SJCRH30 (cell line): ENCODE measurements at places on chromosomes 7 and 10. TPM values are rescaled to one million over a fixed set of nuclear protein-coding genes. Genes with fewer than 3 reads are reported as not detected.

The PITX3 gene
- total RNA-seq, result 105 and 111 TPM in 2 replicates

The UTF1 gene
- not detected in 2 replicates for total RNA-seq

The EEPD1 gene
- total RNA-seq, result 0.84 and 0.93 TPM in 2 replicates

The GRID1 gene
- total RNA-seq, result not detected in 2 replicates

The TSPAN33 gene
- 47.8 and 49.1 TPM in 2 replicates for total RNA-seq

GRCh38 chr7:84941291-84941690, 245.6 kb downstream of the SEMA3D start:
- H3K4me3 ChIP-seq, result no peak overlapping the region
- H3K36me3 ChIP-seq, result no peaks in the 10 kb centered on the region
- peaks cover 10% of the 10 kb centered on the region; the same call in 1 of the 2 replicates for H3K4me1 ChIP-seq
- H3K27me3 ChIP-seq, result no peaks in the 10 kb centered on the region
- DNase-seq, result no peak

- DNase-seq, result no peak
- H3K4me3 ChIP-seq, result no peak overlapping the region
- no peak overlapping the region for H3K27ac ChIP-seq
- no peaks in the 10 kb centered on the region for H3K36me3 ChIP-seq
- no peaks in the 10 kb centered on the region for H3K4me1 ChIP-seq
Measured at GRCh38 chr10:7045891-7046599, 364.8 kb downstream of the SFMBT2 start.

GRCh38 chr7:131222171-131222570, 105.5 kb upstream of the MKLN1 start:
- H3K4me1 ChIP-seq, result peaks cover 3% of the 10 kb centered on the region; the same call in 1 of the 2 replicates
- no peak overlapping the region for H3K27ac ChIP-seq
- no peaks in the 10 kb centered on the region for H3K27me3 ChIP-seq
- no peaks in the 10 kb centered on the region for H3K36me3 ChIP-seq
- no peak for DNase-seq

- no peaks in the 10 kb centered on the region for H3K36me3 ChIP-seq
- H3K27ac ChIP-seq, result no peak overlapping the region
- H3K4me1 ChIP-seq, result no peaks in the 10 kb centered on the region
- no peaks in the 10 kb centered on the region for H3K27me3 ChIP-seq
- no peak for DNase-seq
Measured at GRCh38 chr7:134372858-134373257, 56.1 kb upstream of the SLC35B4 start.

DNA sequence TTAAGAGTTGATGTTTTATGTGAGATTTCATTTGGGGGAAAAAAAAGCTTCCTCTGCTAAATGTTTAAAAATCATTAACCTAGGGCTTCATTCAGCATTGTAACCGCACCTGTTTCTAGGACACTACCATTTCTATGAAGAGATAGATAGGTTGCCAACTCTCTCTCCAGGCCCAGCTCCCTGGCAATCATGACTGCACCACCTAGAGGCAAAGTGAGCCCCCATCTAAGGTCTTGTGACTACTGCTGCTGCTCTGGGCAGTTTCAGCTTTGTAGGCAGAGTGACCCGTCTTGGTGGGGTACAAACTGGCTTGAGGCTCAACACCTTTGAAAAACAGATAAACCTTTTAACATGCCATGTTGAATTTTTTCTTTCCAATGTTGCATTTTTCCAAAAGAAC, 27.3 kb upstream of the MRC1 start:
- DNase-seq, result no peak
- no peak overlapping the region for H3K4me3 ChIP-seq
- no peak overlapping the region for H3K27ac ChIP-seq
- H3K27me3 ChIP-seq, result 0 out of 2 replicates have a peak, but pooled peaks cover 1% of the 10 kb centered on the region

DNA sequence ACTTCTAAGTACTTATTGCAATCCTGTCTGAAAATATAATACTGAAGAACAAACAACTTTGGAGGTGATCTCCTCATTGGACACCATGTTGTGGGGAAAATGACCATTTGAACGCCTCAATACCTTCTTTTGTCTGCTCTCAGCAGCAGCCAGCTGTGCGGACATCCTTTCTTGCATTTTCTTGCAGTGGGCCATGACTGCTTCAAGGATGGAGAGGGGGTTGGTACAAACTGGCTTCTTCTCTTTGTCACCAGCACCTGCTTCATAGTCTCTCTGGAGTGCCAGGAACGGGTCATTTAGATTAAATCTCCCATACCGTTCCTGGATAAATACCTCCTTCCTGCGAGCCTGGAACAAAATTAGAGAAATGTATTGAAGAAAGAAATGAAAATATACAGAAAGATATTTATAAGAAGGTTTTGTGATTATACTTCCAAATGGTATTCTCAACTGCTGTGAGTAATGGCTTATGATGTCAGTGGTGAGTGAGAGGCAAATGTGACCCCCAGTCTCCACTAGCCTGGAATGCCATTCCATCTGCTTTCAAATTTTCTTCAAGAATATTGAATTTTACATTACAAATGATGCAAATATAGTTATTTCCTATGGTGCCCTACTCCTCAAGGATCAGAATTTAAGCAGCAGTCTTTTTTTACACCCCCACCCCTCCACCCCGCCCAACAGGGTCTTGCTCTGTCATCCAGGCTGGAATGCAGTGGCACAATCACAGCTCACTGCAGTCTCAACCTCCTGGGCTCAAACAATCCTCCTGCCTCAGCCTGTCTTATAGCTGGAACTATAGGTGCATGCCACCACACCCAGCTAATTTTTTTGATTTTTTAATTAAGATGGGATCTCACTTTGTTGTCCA, 62.4 kb downstream of the CTTNBP2 start:
- DNase-seq, result no peak
- H3K4me1 ChIP-seq, result no peaks in the 10 kb centered on the region
- H3K4me3 ChIP-seq, result no peak overlapping the region
- no peaks in the 10 kb centered on the region for H3K36me3 ChIP-seq

GRCh38 chr10:20247454-20247853, 431.2 kb downstream of the PLXDC2 start:
- no peaks in the 10 kb centered on the region for H3K27me3 ChIP-seq
- no peak overlapping the region for H3K4me3 ChIP-seq
- no peak for DNase-seq
- no peaks in the 10 kb centered on the region for H3K4me1 ChIP-seq

- no peak overlapping the region for H3K4me3 ChIP-seq
- DNase-seq, result peak; percentile 51
- no peak overlapping the region for H3K27ac ChIP-seq
- H3K36me3 ChIP-seq, result no peaks in the 10 kb centered on the region
- H3K27me3 ChIP-seq, result no peaks in the 10 kb centered on the region
Measured at GRCh38 chr10:34885898-34886297, 70.8 kb upstream of the PARD3 start.

- DNase-seq, result no peak
- no peak overlapping the region for H3K27ac ChIP-seq
- H3K36me3 ChIP-seq, result peaks cover 78% of the 10 kb centered on the region
- no peaks in the 10 kb centered on the region for H3K27me3 ChIP-seq
- no peaks in the 10 kb centered on the region for H3K4me1 ChIP-seq
- H3K4me3 ChIP-seq, result no peak overlapping the region
Measured at GRCh38 chr7:134933460-134934068, 52.7 kb upstream of the AGBL3 start.

DNA sequence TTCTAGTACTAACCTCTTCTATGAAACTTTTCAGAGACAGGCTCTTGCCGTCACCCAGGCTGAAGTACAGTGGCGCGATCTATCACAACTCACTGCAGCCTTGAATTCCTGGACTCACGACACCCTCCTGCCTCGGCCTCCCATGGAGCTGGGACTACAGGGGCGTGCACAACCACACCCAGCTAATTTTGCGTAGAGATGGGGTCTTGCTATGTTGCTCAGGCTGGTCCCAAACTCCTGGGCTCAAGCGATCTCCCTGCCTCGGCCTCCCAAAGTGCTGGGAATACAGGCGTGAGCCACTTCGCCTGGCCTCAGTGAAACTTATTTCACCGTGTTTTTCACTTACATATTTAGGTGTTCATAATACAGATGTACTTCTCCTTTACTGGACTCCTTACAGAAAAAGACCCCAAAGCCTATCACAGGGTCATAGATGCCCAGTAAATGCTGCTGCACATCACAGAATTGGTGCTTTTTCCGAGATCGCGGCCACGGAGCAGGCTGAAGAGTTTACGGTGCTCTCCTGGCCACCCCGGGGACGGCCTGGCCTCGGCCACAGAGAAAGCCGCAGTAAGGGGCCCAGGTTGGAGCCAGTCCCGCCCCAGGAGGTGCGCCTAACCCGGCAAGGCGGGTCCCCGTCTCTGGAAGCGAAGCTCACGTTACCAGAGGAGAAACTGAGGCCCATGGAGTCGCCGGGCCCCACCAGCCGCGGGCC, 595 bp downstream of the TBL2 start:
- H3K27me3 ChIP-seq, result no peaks in the 10 kb centered on the region
- 0 out of 2 replicates have a peak, but pooled peaks cover 2% of the 10 kb centered on the region for H3K4me1 ChIP-seq
- peaks cover 20% of the 10 kb centered on the region for H3K36me3 ChIP-seq
- H3K27ac ChIP-seq, result peak overlapping the region; percentile 56
- DNase-seq, result no peak

DNA sequence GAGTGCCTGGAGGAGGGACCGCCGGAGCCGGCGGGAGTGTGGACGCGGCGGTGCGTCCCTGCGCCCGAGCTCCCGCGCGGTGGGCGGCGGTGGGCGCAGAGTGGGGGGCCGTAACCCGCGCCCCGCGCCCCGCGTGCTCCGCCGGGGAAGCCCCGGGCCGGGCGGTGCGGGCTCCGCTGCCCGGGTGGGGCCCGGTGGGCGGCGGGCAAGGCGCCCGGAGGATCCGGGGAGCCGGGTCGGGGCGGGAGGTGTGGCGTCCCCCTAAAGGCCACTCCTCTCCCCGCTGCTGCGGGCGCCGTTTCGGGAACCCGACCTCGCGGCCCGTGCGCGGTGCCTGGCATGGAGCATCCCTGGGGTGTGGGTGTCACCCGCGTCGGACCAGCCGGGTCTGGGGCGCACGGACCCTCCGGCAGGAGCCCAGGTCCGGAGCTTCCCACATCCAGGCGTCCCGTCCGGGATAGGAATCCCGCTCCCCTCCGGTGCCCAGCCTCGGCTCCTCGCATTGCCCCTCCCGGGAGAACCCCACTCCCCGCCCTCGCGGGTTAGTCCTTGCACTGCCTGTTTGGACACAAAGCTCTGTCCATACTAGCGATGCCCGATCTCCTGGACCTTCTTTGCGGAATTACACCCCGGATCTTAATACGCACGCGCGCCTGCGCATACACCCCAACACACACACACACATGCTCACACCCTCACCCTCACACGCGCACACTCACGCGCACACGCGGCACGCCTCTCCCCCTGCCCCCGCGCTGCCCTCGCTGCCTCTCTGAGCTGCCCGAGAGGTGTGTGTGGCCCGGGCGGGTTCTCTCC, 723 bp downstream of the MTURN start:
- H3K27ac ChIP-seq, result peak overlapping the region; percentile 7; the same call in 1 of the 2 replicates
- peaks cover 6% of the 10 kb centered on the region for H3K4me1 ChIP-seq
- H3K27me3 ChIP-seq, result no peaks in the 10 kb centered on the region
- no peaks in the 10 kb centered on the region for H3K36me3 ChIP-seq

DNA sequence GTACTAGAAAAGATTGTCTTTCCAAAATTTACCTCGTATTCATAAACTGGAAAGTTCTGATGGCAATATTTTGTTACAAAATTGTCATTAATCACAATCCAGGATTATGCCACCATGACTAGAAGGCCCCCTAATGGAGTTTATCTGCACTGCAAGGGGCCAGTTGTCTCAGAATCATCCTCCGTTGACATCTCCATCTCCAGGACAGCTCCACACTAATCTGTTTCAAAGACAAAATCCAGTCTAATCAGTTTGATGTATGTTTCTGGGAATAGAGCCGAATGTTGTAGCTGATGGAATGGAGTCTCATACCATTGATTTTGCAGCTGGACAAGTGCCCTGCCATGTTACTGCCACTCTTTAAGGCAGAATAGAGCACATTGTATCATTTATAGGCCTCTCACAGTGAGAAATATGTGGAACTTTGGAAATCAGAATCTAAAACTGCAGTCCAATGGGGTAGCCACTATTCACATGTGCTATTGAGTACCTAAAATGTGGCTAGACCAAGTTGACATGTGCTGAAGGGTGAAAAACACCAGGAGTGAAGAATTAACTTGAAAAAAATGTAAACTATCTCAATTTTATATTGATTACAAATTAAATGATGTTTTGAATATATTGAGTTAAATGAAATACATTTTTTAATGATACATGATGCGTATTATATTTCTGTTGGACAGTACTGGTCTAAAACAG, 38.3 kb upstream of the TOMM7 start:
- DNase-seq, result peak; percentile 53
